ENCODE measurements at places on chromosomes 12 and 14. TPM values are rescaled to one million over a fixed set of nuclear protein-coding genes. Genes with fewer than 3 reads are reported as not detected.
A peak's percentile ranks its signal among the peaks of the same experiment; 100 is the strongest.

DNA sequence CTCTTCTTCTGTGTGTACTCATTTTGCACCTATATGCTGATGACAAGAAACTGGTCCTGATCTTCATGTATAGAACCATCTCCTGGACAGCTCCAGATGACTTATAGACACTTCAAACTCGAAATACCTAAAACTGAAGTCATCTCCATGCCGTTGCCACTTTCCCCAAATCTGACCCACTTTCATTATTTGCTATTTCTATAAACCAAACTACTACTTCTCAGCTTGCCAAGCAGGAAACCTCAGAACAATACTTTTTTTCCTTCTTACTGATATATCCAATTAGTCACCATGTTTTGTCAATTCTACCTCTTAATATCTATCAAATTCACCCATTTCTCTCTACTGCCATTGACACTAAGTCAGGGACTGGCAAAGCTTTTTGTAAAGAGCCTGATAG, 14.8 kb downstream of the SGPP1 start:
- DNase-seq: no peak

- DNase-seq: no peak
Observed at GRCh38 chr12:21655591-21655990, 2.1 kb downstream of the LDHB start.

GRCh38 chr12:15151161-15152091, 69.8 kb downstream of the RERG start:
- peak; percentile 26 for DNase-seq

DNA sequence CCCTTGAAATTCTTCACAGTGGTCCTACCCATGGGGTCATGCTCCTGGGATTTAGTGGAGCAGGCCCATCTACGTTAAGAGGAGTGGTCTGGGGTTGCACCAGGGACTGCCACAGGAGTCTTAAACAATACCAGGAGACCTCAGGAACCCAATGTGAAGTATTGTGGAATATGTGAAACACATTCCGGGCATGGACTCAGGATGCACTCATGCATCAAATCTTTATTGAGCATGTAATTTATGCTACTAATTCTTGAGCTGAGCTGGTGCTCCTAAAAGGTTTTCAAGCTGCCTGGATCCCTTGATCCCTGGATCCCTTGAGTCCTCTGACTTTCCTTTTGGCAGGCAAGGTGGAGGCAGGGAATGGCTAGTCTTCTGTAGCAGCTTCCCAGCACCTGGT, 8.8 kb downstream of the SERPINA10 start:
- peak; percentile 22 for DNase-seq

DNA sequence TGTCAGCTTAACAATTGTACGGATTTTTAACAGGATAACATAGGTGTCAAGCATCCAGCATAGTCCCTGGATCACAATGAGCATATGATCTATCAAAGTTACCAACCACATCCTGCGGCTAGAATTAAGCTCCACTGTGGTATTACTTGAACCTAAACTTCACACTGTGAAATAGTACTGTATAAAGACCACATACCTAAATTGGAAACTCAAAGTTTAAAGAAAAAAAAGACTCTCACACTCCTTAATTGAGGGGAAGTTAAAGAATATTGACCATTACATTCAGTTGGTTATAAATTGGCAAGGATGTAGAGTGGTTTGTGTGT, 133.0 kb upstream of the PZP start:
- DNase-seq: no peak

DNA sequence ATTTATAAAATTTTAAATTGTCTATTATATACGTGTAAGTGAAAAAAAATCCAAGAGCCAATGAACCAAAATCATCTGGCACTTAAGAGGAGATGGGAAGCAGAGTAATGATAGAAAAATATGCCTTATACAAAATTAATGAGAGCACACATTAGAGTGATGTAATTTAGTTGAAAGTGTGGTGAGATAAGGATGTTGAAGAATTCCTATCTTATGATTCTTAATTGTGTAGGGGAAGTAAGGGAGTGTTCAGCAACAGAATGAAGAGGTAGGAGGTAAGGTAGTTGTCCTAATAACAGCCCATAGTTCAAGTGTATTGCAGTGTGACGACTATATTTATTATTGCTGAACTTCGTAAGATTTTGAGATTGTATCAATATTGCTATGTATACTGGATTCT, 843.4 kb upstream of the FLRT2 start:
- no peak for DNase-seq

DNA sequence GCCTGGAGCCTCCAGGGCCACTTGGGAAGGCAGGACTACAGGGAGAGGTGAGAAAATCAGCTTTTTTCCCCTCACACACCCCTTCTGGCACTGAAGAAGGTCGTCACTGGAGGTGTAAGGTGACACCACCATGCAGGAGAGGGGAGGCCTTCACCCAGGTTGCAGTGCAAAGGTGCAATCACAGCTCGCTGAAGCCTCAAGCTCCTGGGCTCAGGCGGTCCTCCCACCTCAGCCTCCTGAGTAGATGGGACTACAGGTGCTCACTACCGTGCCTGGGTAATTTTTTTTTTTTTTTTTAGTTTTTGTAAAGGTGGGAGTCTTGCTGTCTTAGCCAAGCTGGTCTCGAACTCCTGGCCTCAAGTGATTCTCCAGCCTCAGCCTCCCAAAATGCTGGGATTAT, 93.6 kb downstream of the TNFAIP2 start:
- DNase-seq: no peak

DNA sequence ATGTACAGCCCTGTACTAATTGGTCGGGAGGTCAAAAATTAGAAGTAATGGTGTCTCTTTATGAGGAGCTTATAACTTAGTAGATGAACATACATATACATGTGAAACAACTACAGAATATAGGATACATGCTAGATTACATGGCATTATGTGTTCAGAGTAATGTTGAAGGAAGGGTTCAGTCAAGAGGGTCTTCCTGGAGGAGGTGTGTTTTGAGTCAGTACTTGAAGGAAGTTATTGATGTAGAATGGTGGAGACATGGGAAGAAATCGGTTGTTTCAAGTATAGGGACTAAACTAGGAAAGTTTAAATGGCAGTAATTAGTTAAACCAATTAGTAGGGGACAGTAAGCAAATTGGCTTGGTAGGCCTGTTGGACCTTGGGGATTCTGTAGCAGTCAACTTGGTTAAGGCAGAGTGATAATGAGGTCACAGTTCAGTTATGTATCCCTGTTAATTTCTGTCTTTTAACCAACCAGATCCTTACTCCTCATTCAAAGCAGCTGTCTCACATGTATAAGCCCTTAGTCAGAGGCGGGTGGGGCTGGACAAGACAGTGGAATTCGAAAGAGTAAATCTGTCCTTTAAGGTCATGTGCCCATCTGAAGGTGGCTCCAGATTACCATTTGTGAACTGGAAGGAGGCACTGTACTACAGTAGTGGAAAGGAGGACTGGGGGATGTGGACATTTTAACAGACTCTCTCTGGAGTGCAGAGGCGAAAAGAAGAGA, 3.5 kb upstream of the ANKRD52 start:
- DNase-seq: peak; percentile 80

DNA sequence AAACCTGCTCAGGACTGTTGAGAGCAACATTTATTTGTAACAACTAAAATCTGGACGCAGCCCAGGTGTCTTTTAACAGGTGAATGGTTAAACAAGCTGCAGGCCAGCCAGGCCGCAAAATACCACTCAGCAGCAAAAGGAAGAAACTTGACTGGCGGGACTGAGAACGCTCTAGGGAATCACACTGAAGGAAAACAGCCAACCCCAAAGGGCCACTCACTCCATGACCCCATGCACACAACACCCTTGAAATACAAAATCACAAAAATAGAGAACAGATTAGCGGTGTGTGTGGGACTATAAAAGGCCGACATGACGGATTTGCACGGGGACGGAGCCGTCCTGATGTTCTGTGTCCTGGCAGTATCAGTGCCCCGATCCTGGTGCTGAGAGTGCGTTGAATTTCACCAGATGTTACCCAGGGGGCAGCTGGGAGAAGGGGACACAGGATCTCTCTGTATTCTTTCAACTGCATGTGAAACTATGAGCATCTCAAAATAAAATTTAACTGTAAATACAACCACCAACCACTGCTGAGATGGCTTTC, 23.0 kb downstream of the VPS37B start:
- DNase-seq: no peak

DNA sequence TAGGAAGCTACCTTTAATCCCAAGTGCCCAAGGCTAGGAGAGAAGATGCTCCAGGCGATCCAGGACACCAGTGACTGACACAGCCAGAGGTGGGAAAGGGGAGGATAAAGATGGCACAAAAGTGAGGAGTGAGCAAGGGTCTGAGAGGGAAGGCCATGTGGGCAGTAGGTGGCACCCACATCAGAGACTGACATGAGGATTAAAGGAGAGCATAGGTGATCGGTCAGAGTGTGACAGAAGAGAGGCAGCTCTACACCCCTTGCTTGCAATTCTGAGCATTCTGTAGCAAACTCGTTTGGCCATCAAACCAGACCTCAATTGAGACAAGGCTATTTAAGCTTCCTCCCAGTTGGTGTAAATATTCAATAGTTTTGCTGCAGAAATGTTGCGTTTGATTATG, 724 bp upstream of the CD27 start:
- no peak for DNase-seq

- no peak for DNase-seq
Observed at GRCh38 chr12:96053476-96054243, 18.3 kb upstream of the LTA4H start.

DNA sequence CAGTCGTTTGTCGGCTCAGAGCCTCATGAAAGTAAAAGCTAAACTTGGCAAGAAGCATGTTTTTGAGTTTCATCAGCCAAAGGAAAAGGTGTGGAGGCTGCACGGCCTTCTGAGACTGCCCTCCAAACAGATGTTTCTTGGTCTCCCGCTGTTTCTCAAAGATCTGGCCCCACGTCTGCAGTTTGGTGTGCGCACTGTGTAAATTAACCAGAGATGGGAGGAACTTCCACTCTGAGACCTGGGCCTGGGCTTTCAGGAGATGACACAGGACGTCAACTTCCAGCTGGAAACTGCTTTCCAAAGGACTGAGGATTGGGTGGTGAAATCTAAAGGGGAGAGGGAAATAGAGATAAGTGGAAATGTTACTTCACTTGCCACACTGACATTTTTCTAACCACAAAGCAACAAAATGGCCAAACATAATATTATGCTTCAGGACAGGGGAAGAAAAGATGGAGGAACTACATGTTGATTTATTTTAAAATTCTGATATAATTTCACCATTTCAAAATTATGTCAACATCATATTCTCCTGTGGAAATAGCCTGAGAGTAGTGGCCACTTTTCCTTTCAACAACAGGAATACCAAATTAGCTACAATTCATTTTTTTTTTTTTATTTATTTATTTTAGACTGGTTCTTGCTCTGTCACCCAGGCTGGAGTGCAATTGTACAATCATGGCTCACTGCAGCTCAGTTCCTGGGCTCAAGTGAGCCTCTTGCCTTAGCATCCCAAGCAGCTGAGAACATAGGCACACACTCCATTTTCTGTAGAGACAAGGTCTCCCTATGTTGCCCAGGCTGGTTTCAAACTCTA, 27.6 kb downstream of the KICS2 start:
- peak; percentile 15 for DNase-seq

DNA sequence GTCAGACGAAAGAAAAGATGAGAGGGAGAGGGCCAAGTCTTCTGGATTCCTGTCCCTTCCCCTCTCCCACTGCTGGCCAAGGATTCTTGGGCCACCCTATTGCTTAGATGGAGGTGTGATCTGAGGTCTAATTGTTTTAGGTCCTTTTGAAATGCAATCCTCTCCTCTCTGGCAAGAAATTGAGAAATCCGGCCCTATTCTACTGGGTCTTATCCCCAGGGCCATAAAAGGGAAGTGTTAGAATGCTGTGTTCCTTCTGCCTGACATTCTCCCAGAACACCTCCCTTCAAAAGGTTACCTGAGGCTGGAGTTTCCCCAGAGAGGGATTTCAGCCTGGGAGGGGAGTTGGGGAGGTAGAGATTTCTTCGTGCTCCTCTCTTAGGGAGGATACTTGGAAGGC, 4.4 kb downstream of the WNT5B start:
- DNase-seq: no peak

DNA sequence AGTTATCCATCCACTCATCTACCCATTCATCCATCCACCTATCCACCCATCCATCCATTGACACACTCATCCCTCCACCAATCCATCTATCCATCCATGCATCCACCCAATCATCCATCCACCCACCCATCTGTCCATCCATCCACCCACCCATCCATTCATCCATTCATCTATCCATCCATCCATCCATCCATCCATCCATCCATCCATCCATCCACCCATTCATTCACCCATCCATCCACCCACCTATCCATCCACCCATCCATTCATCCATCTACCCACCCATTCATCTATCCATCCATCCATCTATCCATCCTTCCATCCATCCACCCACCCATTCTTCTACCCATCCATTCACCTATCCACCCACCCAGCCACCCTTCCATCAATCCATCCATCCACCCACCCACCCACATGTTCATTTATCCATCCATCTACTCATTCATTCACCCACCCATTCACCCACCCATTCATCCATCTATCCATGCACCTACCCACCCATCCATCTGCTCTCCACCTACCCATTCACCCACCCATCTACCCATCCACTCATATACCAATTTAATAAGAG, 193.8 kb upstream of the ARID2 start:
- no peak for DNase-seq

DNA sequence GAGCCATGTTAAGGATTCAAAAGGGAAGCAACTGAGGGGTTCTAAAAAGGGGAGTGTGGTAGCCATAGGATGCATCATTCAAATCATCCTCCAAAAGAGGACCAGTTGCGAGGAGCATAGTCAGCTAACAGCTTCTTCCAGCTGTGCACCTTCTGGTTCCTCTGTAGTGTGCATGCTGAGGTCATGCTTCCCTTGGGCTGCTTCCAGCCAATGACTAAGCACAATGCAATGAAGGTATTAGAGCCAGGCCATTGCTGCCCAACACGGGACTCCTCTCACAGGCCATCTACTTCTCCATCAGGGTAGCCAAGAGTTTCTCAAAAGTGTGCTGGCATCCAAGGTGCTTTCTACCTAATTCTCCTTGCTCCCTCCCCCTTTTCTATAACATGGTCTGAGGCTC, 69.2 kb upstream of the ARID2 start:
- peak; percentile 69 for DNase-seq

DNA sequence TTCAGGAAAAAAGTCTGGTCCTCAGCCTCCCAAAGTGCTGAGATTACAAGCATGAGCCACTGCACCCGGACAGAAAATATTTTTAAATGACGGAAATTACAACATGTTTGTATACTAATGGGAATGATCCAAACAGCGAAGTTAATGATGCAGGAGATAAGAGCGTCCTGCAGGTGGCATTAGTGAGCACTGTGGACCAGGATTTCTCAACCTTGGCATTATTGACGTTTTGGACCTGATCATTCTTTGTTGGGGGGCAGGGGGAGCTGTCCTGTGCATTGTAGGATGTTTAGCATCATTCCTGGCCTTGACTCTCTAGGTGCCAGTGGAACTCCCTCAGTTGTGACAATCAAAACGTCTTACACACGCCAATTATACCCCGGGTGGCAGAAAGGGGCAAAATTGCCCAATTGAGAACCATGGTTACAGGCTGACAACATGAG, 34.1 kb downstream of the SCFD1 start:
- peak; percentile 11 for DNase-seq

The KRT5 gene
- total RNA-seq: not detected

The CLEC4C gene
- not detected for total RNA-seq

The GLI1 gene
- total RNA-seq: 2.0 TPM

The LARP4 gene
- total RNA-seq: 33.9 TPM

The PRPH gene
- total RNA-seq: 0.50 TPM

The CD9 gene
- total RNA-seq: 266 TPM

The TAS2R31 gene
- 2.6 TPM for total RNA-seq

Measured in fibroblast of lung (primary cell).